Hippocampal formation (tissue), 2 donors: ENCODE measurements at places on chromosomes 4 and X.
A peak's percentile ranks its signal among the peaks of the same experiment; 100 is the strongest.

- DNase-seq = no peak
Measured at GRCh38 chrX:106484233-106484632, 127.5 kb upstream of the RADX start.

DNA sequence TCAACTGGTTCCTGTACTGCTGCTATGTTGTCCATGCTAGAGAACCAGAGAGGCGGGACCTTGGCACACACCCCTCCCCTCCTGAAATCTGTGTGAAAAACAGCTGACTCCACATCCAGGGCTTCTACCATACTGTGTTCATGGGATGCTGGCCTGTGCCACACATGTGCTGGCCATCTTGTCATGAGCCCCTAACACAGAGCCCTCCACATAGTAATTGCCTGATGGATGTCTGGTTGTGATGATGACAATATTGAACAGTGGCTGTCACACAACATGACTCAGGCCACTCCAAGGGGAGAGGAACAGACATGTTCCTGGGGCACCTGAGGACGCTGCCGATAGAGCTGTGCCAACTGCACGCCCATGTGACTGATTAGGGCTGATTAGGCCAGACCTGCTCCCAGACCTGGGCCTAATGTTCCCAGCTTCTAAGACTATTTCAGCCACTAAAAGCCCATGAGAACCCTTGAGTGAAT lies 13.1 kb downstream of the SLC25A5 start:
- no peak for DNase-seq

GRCh38 chrX:134642386-134642785 lies 15.9 kb downstream of the PLAC1 start:
- DNase-seq = no peak

GRCh38 chr4:185502386-185502785 lies 30.9 kb upstream of the CCDC110 start:
- no peak for DNase-seq

GRCh38 chr4:55186123-55186522 lies 60.7 kb upstream of the KDR start:
- DNase-seq = no peak

DNA sequence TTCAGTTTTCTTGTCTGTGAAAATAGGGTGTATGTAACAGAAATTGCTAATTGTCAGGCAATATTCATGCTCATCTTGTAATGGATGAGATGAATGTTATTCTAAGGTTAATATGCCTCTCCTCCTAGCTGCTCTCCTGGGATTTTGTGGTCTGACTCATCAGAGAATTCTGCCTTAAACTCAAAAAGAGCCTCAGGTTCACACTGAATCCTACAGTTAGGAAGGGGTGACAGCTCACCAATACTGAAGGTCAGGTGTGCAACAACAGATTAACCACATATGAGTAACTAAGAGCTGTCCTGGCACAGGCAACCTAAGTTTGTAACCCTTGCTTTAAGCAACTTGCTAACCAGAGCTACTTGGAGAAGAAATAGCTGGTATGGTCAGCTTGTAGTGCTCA lies 197.7 kb downstream of the SPATA18 start:
- no peak for DNase-seq

GRCh38 chrX:96405842-96406241 lies 278.8 kb upstream of the DIAPH2 start:
- no peak for DNase-seq

DNA sequence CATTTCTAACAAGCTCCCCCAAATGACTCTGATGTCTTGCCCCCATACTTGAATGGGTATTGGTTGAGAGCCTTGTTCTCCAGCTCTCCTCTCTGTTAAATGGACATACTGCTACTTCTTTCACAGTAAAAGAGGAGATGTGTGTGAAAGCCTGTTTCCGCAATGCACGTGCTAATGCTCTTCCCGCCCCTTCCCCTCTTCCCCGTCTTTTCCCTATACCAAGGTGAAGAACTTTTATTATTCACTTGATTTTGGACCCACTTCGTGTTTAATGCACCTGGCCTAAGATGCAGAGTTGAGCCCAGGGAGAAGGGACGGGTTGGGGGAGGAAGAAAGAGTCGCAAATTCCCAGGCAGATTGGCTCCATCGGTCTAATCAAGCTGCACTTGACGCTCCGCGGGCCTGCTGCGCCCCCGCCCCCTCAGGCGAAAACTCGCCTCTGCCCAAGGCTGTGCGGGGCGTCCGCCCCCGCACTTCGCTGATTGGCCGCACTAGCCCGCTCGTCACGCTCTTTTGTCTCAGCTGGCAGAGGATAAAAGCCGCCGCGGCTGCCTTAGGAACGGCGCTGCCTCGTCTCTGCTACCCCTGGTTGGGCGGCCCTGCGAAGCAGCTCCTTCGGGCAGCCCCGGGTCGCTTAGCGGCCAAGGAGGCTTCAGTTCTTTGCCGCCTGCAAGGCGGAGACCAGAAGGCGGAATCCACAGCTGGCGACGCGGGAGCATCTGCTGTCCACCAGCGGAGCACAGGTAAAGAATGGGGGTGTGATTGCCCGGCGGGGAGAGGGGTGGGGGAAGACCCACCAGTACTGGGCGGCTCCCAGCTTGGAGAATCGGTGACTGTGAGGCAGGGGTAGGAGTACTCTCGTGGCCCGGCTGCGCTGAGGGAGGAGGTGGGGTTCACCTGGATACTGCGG lies at the start of gene ZCCHC12:
TSS of gene ZCCHC12 (plus strand) at position 562 of the 910 bp plus-strand sequence. CDS start 1,421 bp downstream, outside the sequence.
- DNase-seq = peak; percentile 21

DNA sequence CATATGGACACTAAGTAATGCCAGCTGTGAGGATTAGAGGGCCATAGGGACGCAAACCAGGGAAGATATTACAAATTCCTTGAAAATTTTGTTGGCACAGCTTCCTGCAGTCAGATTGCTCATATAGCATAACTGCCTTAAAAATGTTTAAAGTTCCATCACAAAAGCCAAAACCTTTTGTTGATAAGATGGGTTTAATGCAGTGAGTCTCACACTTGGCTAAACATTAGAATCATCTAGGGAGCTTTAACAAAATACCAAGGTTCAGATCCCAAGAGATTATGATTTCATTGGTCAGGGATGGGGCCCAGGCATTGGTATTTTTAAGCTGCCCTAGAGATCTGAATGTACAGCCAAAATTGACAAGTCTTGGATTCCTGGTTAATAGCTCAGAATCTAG lies 376.5 kb upstream of the MAD2L1 start:
- DNase-seq = no peak

- no peak for DNase-seq
Measured at GRCh38 chrX:39258331-39258730, 457.1 kb downstream of the MID1IP1 start.

DNA sequence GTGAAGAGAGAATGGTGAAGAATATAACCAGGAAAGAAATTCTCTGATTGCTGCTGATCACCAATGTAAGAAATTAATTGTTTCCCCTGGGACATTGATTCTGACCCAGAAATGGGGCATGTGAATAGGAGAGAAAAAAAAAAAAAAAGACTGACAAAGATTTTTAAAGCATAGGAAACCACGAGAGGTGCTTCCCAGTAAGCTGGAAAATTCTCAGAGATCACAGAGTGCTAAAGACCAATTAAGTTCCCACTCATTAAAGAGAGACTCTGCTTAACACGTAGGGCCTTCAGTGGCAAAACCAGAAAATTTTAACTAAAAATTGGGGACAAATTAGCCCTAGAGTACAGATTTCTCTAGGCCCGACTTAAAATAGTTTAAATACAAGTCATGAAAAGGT lies 604.4 kb downstream of the ARAP2 start:
- no peak for DNase-seq

DNA sequence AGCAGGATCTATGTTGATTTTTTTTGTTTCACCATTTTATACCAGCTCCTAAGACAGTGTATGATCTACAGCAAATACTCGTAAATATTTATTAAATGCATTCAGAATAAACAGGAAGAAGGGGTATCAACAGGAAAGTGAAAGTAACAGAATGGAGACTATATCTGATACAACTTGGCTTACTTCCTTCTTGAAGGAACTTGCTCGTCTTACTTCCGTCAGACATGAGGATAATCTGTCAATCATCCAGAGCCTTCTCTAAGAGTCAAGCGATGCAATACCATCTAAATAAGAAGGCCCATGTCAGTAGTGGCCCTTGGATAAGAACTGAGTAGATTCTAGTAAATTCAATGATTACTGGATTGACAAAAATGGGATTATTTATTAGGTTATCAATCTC lies 84.2 kb downstream of the CAMK2D start:
- DNase-seq = no peak

- DNase-seq = no peak
Measured at GRCh38 chr4:76867377-76867776, 30.6 kb downstream of the SOWAHB start.

DNA sequence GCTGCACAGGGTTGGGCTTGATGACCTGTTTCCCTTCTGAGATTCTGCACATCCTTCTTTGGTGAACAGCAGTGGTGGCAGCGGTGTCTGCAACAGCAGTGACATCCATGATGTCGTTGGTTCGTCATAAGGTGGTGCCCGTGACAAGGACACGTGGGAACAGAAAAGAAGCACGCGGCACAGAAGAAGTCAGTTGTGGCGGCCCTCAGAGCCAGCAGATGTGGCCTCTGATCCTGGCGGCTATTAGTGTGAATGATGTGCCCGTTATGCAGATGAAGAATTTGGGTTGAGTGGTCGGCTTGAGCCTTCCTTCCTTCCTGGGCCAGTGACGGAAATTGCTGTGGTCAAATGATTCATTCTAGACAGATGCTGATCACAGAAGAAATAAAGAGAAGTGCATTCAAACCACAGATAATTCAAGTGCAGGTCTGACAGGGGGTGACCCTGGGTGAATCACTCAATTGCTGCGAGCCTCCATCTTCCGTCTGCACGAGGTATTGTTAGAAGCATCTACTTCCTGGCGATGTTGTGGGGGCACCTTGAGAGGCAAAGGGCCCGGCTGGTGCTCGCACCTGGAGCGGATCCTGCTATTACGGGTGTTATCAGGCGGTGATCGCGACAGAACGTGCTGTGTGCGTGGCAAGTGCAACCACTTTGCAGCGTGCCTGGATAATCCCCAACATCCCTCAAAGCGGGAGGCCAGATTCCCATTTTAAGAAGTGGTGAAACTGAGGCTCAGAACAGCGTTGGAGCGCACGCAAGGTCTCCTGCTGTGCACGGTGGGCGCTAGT lies 215.2 kb upstream of the PSAPL1 start:
- no peak for DNase-seq

- no peak for DNase-seq
Measured at GRCh38 chr4:40193578-40193977, 3.3 kb upstream of the RHOH start.

- no peak for DNase-seq
Measured at GRCh38 chr4:10173754-10174749, 57.5 kb upstream of the WDR1 start.

DNA sequence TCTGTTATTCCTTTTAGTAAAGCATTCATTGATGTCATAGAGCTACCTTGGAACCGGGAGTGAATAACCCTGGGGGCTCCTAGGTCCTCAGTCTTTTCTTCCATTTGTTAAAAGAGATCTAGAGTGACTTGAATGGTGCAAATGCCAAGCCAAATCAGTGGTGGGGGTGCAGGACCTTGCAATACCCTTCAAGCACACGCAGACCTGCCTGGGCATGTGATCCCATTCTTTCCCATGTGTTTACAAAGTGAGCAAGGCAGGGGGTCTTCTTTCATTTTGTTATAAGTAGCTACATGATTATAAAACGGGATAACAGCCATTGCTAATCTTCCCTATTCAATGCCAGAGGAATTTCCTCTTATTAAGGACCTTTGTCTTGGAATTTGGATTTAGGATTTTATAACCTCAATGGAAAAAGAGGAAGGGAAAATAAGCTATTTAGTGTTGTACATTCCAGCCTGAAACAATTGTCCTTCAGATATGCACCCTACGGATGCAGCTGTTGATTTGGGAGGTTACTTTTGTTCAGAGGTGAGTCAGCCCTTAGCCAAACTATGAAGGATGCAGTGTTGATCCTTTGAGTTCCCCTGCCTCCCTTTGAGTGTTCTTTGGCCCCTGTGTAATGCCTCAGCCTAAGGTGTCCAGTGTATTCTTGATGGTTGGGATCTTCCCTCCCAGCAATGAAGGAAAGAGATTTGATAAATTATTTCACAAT lies 623.8 kb upstream of the HTR2C start:
- DNase-seq = no peak

- no peak for DNase-seq
Measured at GRCh38 chrX:96447161-96447560, 237.5 kb upstream of the DIAPH2 start.

GRCh38 chr4:137430171-137430570 lies 102.1 kb downstream of the PCDH18 start:
- DNase-seq = no peak

DNA sequence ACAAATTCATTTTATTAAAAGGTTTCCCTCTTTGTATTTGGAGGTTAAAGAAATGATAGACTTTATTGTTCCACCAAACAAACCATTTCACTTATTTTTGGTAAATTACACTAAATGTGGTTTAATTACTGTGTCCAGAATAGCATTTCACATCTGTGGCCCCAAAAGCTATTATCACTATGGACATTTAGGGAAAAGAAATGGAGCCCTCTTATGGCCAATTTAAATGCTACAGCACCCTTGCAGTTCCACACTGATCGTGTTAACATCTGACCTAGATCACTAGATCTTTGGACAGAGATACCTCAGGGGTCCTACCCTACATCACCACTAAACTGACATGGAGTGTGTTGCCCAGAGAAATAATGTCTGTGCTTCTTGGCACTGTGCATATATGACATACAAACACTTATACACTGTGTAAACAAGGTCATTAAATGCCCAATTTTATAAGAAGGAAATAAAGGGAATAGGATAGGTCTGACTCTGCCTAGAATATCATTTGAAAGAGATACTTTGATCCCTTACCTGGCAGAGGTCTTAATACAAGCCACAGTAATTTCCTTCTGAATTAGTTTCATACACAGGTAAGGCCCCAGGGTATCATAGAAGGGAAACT lies 163.9 kb downstream of the KDR start:
- peak; percentile 60 for DNase-seq

DNA sequence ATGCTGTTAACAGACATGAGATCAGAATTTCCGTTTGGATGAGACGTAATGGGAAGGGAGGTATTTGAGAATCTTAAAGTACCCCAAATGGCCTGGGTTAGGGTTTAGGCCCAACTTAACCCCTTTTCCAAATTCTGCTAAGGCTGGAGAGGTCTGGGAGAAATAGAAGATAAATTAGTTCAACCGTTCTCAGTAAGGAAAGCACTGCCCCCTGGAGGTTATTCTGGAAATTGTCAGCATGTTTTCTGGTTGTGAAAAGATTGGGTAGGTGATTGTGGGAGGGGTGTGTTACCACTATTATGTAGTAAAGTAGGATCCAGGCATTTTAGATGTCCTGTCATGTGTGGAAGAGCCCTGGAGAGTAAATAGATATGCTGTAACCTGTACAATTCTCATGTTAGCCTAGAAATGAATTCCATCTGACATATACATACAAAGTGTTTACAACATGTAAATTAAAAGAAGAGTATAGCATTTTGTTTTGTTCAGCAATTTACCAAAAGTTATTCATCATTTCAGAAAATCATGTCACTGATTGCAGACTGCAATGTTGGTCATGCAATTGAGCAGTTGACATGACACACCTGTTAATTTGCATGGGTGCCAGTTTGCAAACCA lies 26.8 kb upstream of the GRXCR1 start:
- peak; percentile 54 for DNase-seq
